EH (cell line): ENCODE measurements at places on chromosomes 1 and 21.

DNA sequence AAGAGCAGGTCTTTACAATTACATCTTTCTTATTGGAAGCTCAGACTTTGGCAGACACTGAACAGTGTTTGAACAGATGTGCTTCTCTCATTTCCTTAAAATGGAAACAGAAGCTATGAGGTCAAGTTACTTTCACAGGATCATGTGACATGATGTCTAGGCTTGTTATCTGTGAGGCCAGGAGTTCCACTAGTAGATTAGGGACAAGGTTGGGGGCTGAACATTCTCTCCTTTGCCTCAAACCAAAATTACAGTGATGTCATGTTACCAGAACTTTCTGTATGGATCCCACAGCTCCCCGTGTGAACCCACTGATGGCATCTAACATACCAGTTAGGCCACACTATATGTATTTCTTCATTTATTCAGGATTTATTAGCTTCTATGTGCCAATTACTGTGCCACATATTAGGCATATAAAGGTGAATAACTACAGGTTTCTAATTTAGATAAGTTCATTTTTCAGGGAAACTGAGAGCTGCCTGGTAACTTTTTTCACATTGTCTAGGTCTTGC, 6.0 kb downstream of the DYNLT5 start:
- no peak for DNase-seq

GRCh38 chr1:226845624-226846023, 24.8 kb upstream of the PSEN2 start:
- DNase-seq, result no peak

- no peak for DNase-seq
These were observed 40.4 kb upstream of the SYNC start for GRCh38 chr1:32742956-32743355.

DNA sequence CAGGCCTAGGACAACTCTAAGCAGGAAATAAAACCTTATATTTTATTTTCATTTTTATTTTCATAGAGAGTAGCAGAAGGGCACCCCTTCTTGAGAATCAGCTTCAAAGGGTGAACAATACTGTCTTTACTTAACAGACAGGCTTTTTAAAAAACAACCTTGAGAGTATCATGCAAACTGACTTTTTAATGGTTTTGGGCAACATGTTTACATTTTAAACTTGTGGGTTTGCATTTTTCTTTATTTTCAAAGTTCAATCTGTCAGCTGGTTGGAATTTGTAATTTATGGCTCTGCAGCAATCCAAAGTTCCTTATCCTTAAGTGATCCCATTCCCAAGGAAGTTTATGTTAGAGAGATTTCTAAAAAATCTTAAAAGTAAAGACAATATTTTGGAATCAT, 392.3 kb upstream of the ADAMTS5 start:
- peak; percentile 91 for DNase-seq

GRCh38 chr1:53526451-53527101, 67.4 kb downstream of the DMRTB1 start:
- DNase-seq, result peak; percentile 91

GRCh38 chr1:181643631-181644030, 160.3 kb downstream of the CACNA1E start:
- no peak for DNase-seq
